ENCODE measurements at places on chromosomes 16 and 17.

GRCh38 chr17:13096291-13096690 is 78.5 kb upstream of the ELAC2 start:
- no peak for DNase-seq

GRCh38 chr17:33978889-33979288 is 276.2 kb upstream of the CCL2 start:
- DNase-seq, result no peak

- no peak for DNase-seq
Observed at GRCh38 chr17:57561072-57561861, 183.8 kb downstream of the CCDC182 start.

DNA sequence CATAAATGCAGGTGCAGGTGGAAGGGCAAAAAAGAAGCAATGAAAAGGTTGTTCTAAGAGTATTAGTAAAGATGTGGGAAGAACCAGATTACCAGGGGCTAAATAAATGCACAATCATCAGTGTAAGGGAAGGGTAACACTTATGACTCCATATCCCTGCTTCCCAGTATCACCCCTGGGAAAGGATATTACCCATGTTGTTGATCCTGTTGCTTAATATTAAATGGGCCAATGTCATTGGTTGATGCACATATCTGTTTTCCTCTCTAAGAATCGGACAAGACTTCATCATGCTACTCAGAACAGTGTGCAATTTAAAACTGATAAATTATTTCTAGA is 34.7 kb upstream of the ABCA6 start:
- no peak for DNase-seq

DNA sequence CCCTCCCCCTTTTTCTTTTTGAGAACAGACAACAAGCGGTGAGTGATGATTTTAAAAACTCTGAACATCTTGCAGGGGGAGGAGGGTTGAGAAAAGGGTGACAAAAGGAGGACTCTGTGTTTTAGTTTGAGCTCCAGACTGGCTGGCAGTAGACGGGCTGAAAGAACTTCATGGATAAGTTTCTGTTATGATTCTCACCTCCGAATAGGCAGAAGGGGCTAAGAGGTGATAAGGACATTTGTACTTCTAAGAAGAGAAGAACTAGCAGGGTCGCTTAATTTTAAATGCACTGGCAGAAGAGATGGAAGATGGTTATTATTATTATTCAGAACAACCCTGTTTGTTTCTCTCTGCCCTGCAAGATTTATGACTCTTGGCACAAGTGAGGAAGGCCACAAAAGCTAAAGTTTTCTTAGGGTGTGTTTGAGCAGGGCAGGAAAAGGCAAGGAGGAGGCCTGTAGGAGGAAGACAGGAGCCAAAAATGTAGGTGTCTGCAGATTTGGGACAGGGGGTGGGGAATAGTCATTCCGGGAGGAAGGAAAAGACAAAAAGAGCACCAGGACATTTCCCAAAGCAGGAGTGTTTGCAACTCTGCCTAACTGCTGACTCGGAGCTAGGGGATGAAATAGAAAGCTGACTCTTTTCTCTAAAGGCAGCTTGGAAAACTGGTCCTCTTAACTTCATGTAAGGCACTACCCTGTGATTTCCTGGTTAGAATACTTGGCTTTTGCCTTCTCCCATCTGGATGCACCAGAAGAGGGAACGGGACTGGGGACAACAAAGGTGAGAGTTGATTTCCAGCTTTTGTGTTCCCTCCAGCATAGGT is 11.9 kb upstream of the HOXB2 start:
- DNase-seq, result no peak

DNA sequence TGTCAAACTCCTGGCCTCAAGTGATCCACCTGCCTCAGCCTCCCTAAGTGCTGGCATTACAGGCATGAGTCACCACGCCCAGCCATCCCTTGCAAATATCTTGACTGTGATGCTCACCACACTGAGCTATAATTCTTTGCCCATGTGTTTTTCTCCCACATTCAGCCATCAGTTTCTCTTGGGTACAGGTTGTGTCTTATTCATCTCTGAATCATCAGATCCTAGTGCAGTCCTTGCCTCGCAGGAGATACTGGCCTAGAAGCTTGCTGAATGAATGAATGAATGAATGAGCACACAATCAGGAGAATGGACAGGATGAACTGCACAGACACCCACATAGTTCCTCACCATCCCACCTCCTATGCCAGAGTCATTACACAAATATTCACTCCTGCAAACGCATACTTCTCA is 24.4 kb upstream of the ETV4 start:
- no peak for DNase-seq

DNA sequence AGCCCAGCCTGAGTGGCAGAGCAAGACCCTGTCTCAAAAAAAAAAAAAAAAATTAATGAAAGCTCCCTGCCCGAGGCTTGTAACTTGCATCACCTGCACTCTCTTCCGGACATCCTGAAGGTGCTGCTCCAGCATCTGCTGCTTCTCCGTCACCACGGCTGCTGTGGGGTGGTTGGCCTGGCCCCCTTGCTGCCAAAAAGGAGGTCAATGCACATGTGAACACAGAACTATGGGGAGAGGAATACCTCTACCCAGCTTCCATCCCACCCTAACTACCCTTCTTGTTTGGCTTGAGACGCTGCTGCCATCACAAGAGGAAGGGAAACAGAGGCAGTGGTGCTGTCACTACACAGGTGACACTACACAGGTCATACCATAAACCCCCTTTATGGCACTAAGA is 49.0 kb downstream of the STAT3 start:
- no peak for DNase-seq

- no peak for DNase-seq
Observed at GRCh38 chr16:69754143-69754468, 620 bp downstream of the NOB1 start.

DNA sequence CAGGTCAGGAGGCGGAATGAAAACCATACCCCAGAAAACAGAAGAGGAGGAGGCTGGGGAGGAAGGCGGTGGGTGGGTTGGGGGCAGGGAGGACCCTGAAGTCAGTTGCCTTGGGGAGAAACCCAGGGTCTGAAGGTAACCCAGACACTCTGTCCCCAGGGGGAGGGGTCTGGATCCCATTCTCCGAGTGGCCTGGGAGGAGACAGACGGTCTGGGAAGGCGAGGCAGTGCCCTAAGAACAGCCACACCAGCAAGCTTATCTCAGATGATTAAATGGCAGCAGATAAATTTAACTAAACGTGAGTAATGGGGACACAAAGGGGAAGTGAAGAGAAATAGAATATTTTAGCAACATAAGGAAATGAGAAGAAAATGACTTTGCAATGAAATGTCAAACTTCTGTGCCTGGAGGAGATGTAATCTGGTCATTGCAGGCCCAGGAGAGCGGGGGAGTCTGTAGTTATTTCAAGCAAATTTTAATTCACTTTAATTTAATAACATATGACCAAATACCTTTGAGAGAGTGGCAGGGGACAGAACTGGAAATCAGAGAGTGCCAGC is 21.4 kb upstream of the ZFP90 start:
- DNase-seq, result no peak

- DNase-seq, result no peak
Observed at GRCh38 chr17:61793565-61793964, 69.8 kb downstream of the BRIP1 start.

DNA sequence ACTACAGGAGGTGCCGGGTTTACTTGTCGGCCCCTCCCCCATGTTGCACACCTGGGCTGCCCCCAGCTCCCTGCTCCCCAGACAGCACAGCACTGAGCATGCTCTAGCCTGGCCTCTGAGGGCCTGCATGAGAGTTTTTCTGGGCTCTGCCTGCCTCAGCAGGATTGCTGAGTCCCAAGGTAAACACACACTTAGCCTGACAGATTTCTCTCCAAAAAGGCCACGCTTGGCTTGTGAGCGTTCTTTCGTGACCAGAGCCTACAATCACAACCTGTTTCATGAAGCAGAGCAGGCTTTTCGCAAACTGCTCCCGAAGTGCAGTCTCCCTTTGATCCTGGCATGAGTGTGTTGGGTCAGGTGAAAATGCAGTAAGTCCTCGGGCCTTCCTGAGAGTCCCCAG is 9.8 kb upstream of the CD300E start:
- DNase-seq, result no peak

DNA sequence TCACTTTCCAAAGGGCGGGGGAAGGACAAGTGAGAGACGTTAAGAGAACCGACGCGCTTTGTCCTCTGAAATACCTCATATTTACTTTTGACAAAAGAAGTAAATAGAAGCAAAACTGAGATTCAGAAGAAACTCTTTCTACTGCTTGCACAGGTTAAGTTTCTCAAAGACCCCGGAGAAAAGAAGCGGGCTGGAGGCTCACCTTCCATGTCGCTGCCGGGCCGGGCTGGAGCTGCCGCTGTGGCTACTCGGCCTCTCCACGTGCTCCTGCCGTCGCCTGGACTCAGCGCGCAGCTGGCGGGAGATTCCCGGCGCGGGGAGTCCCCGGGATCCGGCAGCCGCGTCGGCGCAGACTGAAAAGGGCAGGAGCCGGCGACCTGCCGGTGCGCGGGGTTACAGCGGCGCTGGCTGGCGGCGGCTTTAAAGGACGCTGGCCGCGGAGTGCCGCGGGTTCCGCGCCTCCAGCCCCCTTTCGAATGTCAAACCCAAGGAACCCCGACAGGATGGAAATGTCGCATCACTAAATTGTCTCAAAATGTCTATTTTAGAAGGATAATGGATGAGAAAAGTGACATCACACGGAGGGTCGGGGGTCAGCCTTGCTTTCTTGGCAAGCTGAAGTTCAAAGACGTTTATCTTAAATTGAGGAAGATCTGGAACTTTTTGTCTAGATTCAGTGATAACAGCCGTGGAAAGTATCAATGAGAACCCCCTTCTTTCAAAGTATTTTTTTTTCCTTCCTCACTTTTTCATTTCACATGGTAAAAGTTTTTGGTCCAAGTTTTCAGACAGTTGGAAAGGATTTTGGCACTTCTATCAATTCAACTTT is at the start of gene IKZF3:
IKZF3 (minus strand) TSS at position 395 of the 829 bp plus-strand sequence; CDS start at position 209, 186 bp downstream.
- peak; percentile 92 for DNase-seq

- DNase-seq, result peak; percentile 78
Observed at GRCh38 chr17:35312790-35313711, 60.4 kb downstream of the SLFN11 start.

GRCh38 chr17:50037321-50038107 is 18.4 kb upstream of the ITGA3 start:
- DNase-seq, result no peak

GRCh38 chr17:45282683-45283644 is 21.1 kb upstream of the SPATA32 start:
- no peak for DNase-seq

DNA sequence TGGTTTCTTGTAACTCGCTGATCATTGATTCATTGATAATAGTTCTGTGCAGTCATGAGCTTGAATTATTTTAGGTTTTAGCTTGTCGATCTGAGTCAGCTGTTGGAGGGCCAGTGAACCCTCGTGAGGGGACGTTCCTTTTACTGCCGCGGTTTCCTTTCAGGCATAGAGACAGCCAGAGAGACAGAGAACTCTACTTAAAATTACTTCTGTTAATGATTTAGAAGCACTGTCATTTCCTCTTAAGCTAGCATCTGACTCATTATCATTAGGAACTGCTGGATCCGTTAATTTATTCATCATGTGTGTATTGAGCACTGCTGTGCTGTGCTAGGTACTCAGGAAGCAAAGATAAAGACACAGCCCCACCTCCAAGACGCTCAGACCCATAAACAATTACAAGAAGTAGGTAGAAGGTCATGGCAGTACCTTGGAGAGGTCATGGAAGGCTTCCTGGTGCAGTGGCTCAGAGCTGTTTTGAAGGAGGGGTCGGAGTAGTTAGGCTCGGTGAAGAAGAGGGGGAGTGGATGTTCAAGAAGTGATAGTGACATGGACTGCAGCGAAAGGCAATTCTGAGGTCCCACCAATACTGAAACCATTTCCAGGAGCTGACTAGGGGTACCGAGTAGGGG is 3.3 kb downstream of the PGS1 start:
- DNase-seq, result no peak

- DNase-seq, result no peak
Observed at GRCh38 chr17:81160747-81161453, 4.4 kb upstream of the PVALEF start.

DNA sequence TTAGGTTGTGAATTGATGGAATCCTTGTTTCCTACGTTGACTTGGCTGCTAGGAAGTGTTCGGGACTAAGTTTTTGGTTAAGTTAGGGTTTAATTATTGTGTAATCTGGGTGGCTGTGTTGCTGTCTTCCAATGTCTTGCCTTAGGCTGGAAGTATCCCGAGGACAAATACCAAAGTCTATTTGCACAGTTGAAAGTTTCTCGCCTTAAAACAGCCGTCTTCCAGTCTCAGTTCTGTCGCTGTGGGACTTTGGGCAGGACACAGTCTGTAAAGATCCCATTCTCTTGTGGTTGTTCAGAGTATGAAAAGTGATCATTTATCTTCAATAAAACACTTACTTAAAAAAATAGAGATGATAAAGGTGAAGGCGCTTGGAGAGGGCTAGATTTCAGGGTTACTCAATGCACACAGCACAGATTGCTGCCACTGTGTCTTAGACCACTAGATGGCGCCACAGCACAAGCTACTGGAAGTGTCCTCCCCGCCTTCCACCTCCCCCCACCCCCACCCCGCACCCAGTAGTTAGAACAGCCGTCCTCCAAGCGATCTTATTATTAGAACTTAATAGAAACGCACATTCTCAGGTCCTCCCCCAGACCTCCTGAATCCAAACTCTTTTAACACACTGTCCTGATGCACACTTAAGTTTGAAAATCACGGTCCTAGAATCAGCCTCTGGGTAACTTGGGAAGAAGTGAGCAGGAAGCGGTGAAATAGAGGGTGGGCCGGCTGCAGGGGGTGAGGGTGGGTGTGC is 45.8 kb downstream of the AKAP1 start:
- DNase-seq, result peak; percentile 73

DNA sequence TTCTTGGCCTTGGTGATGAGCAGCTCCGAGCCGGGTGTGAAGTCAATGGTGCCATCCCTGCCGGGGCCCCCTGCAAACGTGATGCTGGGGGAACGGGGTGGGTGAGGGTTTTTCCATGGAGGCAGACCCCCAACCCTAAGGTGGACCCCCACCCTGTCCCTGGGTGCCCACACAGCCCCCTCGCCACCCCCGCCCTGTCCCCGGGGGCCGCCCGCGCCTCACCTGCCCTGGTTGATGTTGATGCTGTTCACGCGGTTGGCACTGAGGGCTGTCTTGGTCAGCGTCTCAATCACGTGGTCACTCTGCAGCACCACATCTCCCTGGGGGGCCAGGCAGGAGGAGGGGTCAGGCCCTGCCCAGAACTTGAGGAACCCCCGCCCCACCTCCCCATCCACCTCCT is 11.2 kb upstream of the CRK start:
- DNase-seq, result no peak

- DNase-seq, result no peak
Observed at GRCh38 chr16:20874088-20874581, 26.0 kb downstream of the DCUN1D3 start.

- DNase-seq, result no peak
Observed at GRCh38 chr17:69147460-69147859, 5.8 kb upstream of the ABCA6 start.

DNA sequence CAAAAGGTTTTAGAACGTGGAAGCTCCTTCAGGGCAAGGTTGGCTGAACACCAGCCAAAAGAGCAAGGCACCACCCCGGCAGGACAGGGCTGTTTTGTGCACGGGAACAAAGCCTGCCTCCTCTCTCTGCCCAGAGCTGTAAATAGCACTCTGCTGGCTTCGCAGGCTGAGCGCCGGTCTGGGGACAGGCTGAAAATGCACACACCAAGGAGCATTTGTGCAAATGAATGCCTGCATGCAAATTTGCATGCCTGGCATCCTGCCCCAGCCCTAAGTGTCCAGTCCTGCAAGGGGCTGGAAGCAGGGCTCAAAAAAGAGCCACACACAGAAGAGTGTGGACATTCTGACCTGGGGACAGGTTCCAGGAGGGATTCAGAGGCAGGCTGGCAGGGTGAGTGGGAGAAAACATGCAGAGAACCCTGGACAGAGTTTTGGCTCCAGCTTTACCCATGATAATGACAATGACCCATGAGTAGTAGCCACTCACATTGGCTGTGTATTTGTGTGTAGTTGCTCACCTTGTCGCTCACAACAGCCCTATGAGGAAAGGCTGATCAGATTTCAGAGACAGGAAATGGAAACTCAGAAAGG is 11.7 kb downstream of the ABAT start:
- no peak for DNase-seq

Measured in MM.1S (cell line).